ENCODE measurements at places on chromosomes 6 and 20.

DNA sequence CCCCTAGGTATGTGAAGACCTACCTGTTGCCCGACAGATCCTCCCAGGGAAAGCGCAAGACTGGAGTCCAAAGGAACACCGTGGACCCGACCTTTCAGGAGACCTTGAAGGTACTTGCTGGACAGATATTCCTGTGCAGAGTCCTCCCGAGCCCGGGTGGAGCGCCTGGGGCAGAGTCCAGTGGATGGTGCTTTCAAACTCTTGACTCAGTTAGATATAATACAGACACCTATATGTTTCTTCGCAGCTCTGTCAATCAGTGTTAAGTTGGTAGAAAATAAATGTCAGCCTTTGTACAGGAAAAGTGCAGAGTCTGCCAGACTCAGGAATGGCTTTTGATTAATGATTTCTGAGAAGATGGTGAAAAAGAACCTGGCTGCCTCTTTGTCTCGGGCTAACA, 67.2 kb downstream of the EZR start:
- DNase-seq, result no peak

DNA sequence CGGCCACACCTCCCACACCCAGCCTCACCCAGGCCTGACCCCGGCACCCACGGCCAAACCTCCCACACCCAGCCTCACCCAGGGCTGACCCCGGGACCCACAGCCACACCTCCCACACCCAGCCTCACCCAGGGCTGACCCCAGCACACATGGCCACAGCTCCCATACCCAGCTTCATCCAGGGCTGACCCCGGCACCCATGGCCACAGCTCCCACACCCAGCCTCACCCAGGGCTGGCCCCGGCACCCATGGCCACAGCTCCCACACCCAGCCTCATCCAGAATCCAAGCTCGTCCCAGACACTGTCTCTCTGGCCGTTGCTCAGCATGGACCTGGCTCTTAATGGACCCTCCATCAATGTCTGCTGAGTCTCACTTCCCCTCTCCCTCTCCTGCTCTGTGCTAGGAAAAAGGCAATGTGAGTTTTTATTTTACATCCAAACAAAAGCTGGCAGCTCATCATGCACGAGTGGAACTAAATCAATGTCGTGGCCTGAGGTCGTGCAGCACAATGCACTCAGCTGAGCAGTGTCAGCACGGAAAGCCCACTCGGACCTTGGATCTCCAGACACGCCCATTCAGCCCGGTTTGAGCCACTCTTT, 36.1 kb downstream of the NINL start:
- no peak for DNase-seq

GRCh38 chr20:14924433-14924832, 587.0 kb upstream of the FLRT3 start:
- DNase-seq, result no peak

DNA sequence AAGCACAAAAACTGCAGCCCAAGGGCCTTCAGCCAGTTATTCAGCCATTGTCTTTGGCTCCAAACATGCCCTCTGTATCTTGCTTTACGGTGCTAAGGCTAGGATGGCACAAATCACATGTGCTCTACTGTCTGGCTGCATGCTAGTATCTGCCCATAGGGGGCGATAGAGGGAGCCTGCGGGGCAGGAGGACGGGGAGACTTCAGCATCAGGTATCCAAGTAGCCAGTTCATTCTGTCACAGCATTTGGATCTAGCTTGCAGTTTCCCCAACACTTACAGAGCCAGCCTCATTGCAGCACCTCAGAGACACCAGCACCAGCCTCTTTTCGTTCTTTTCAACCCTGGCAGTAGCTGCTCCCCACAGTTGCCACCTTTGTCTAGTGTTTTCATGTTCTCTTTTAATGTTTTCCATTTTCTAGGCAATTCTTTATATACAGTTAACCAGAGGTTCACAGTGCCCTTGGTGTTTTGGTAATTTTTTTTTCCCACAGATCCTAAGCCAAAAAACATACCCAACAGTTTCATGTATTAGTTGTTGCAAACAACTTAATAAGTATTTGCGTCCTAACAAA, 705.9 kb downstream of the PTPRT start:
- no peak for DNase-seq

- no peak for DNase-seq
These were observed 55.3 kb downstream of the DLGAP4 start for GRCh38 chr20:36361406-36361805.

GRCh38 chr6:10316373-10316721, 98.5 kb downstream of the TFAP2A start:
- DNase-seq, result peak; percentile 10

GRCh38 chr20:3782597-3782996, 1.3 kb upstream of the SPEF1 start:
- no peak for DNase-seq

DNA sequence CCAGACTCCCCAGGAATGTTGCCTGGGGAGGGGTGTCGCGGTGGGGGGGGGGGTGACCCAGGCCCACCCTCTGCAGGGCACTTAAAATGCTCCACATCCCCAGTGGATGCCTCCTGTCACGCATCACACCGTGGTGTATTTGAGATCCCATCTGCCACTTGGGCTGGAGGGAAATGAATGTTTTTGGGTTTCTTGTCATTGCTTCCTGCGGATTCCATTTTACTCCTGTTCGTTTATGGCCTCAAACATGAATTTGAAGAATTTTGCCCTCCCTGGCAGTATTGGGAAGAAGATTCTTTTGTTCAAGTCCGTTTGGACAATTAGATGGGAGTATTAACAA, 544 bp upstream of the KHDC1 start:
- DNase-seq, result no peak

DNA sequence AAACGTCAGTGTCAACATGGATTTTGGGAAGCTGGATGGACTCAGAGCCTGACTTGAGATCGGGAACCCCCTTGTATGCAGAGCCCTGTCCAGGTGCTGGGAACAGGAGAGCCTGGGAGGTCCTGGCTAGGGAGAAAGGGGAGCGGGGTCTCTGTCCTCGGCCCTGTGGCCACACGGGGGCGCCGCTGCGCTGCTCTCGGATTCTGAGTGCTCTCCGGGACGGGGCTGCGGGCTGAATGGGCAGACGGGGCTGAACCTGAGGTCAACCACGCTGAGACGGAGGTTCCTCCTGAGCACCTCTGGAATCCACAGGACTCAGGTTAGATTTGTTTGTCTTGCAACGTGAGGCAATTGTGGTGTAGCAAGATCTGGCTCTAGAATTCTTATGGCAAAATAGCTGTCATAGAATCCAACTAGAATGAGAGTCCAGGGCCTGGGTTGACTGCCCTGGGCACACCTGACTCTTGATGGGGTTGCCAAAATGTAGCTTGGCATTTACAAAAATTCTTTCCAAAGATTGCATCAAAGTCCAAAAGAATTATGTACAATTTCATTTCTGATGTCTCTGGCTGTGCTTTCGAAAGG, 20.6 kb upstream of the HLA-F start:
- no peak for DNase-seq

DNA sequence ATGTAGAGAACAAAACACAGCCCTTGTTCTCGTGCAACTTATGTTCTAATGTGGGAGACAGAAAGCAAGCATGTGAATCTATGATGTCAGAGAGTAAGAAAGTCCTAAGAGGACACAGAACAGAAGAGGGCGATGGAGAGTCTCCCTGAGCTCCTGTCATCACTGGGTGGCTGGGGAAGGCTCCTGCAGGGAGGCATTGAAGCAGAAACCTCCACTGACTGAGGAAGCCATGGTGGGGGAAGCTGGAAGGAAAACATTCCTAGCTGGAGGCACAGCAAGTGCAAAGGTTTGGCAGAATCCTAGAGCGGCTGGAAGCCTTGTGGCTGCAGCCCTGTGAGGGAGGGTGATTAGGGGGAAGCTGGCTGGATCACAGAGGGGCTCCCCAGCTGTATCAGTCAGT, 248.0 kb downstream of the CDH26 start:
- no peak for DNase-seq

DNA sequence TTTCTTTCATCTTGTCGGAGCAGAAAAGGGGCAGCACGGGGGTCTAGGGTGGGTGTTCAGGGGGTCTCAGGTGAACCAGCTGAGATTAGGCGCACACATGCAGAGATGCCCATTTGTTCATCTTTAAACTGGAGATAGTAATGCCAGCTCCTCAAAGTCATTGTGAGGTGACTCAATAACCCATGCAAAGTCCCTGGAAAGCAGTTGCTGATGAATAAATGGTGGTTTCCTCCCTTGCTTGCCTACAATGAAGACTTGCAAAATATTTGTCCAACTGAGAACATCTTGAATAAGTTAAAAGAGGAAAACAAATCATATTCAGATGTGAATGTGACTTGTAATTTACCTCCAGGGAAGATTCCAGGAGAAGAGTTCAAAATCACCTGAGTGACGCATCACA, 206.9 kb downstream of the LY86 start:
- no peak for DNase-seq

- DNase-seq, result no peak
These were observed 129.5 kb upstream of the HDAC2 start for GRCh38 chr6:114100215-114100994.

- DNase-seq, result no peak
These were observed 15.0 kb downstream of the FITM2 start for GRCh38 chr20:44296011-44296410.

GRCh38 chr6:164200071-164200470, 785.6 kb downstream of the QKI start:
- no peak for DNase-seq

DNA sequence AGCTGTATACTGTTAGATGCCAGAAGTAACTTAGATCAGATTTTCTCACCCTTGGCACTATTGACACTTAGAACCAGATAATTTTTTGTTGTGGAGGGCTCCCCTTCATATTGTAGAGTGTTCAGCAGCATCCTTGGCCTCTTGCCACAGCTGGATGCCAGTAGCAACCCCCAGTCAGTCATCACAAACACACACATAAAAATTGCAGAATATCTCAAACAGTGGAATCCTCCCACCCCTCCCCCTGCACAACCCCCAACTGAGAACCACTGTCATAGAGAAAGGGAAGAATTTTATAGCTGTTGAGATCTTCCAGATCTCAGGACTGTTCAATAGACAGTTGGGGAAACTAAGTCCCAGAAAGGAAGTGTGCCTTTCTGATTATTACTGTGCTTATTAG, 81.2 kb upstream of the VSTM2L start:
- no peak for DNase-seq

GRCh38 chr6:139648430-139649000, 274.1 kb upstream of the CITED2 start:
- no peak for DNase-seq

DNA sequence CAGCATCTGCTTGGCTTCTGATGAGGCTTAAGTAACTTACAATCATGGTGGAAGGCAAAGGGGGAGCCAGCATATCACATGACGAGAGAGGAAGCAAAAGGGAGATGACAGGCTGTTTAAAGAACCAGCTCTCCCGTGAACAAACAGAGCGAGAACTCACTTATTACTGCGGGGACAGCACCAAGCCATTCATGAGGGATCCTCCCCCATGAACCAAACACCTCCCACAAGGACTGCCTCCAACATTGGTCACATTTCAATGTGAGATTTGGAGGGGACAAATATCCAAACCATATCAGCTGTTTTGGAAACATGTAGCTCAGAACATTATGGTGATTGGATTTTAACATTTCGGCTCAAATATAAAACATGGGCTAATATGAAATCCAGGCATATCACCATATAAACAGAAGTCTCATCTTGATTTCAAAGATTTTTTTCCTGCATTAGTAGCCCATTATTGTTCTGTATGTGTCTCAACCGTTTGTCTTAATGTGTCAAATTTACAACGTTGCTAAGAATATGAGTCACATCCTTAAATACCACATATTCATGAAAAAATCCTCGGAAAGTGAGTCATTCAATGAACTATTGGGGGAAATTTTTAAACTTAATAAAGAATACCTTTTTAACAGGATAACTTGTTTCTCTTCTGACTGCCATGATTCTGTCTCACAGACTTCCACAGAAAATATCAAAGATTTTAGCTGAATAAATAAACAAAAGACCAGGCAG, 894.3 kb downstream of the TFAP2A start:
- no peak for DNase-seq

- DNase-seq, result no peak
These were observed 106.9 kb downstream of the PAX1 start for GRCh38 chr20:21812379-21812778.

DNA sequence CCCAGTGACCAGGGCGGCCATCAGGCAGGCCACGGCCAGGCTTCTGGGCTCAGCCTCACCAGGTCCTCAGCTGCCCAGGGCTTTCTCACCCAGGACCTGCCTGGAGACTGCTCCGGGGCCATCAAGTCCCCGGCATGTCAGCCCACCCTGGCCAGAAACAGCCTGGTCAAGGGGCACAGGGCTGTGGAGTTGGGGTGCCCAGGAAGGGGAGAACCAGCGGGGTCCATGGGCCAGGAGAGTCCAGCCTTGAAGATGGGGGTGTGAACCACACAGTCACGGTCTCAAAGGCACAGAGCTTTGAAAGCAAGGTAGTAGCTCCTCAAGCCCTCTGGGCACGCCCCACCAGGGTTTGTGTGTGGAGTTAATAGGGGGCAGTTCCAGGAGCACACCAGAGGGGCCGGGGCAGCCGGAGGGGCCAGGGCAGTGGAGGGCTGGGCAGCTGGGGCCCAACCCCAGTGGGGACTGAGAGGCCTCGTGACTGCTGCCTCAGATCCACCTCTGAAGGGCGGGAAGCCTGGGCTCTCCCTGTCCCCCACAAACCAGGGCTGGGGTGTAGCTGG, 48.0 kb upstream of the BHLHE23 start:
- no peak for DNase-seq

- no peak for DNase-seq
These were observed 320.9 kb downstream of the SAMD5 start for GRCh38 chr6:147829418-147829817.

DNA sequence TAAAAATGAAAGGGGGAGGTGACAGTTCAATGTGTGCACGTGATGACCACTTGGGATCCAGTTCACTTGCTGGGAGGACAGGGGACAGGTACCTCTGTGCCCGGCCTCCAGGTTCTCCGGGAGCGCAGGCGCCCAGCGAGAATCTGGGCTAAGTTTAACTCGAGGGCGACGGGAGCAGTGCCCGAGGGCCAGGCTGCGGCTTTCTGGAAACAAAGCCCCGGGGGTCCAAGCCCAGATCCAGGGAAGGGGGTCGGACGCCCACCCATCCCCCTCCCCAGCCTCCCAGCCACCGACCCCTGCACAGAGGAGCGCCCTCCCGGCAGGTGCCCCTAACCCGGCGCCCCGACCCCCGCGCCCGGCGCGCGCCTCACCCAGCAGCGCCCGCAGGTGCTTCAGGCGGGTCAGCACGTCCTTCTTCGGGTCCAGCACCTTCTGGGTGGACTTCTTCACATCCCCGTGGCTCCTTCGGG, 405 bp downstream of the RALGAPA2 start:
- DNase-seq, result no peak

GRCh38 chr6:73968221-73968757, 272.3 kb downstream of the CD109 start:
- DNase-seq, result no peak

DNA sequence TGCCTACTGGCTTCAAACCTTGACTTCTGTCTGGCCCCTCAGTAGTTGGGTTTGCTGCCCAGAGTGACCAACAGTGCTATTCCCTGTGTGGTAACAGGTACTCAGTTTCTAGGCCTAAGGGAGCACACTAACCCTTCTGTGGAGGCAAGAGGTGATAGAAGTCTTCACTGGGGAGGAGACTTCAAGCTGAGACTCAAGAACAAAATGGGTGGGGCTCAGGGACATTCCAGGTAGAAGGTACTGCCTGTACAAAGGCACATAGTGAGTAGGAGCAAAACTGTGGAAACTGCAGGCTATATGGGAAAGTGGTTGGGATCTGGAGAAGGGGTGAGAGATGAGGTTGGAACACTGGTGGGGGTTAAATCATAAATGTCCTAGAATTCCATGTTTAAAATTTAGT, 2.3 kb upstream of the SCAND1 start:
- no peak for DNase-seq
